ENCODE measurements at places on chromosomes 13 and 19. TPM values are rescaled to one million over a fixed set of nuclear protein-coding genes. Genes with fewer than 3 reads are reported as not detected.

DNA sequence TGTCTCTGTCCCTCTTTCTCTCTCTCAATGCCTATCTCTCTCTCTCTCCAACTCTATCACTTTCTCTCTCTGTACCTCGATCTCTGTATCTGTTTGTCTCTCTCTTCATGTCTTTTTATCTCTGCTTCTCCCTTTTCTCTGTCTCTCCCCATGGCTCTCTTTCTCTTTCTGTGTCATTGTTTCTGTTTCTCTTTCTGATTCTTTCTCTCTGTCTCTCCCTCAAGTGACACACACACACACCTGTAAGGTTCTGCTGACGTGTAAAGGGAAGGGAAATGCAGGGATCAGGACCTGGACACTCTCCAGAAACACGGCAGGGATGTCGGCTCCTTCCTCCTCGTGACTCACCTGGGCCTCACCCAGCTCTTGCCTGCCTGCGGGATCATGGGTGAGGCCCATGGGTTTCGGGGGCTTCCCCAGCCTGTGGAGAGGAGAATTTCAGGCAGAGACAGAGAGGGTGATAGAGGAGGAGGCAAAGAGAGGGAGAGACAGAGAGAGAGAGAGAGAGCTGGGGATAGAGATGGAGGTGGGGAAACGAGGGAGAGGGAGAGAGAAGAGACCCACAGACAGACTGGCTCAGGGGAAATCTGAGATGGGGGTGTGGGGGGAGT, 5.4 kb upstream of the PLAUR start:
- DNase-seq, result no peak

ZNF507 gene
- 51.5 TPM for total RNA-seq

GRCh38 chr19:4075373-4075772, 8.7 kb upstream of the ZBTB7A start:
- no peak for DNase-seq

- DNase-seq, result no peak
These were observed 26.7 kb downstream of the LATS2 start for GRCh38 chr13:21034603-21035191.
